ENCODE measurements at places on chromosomes 5 and 9.

DNA sequence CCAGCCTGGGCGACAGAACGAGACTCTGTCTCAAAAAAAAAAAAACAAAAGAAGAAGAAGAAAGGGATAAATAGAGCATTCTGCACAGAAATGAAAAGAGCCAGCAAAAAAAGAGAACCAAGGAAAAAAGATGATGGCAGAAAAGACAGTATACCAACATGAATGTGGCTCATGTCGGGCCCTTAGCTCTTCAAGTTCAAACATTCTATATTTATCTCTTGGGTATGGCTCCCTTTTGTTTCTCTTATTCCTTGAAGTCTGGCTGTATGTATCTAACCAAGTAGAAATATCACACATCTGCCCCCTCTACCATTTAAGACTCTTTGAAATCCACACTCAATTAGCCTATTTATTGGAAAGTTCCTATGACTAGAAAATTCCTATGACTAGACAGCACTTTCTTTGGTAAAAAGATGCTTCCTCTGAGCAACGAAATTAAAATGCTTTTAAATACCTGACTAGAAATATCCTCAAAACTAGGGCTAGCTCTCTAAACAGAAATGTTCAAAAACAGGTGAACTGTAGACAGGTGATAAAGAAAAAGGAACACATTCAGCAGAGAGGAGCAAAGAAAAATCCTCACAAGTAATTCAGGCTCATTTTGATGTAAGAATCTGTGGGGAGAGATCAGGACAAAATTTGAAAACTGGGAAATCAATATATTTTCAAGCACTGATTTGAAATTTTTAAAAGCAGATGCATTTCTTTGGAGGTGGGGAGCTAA lies 2.6 kb downstream of the SELENOP start:
- DNase-seq: no peak

GRCh38 chr5:168187614-168188013 lies 103.8 kb upstream of the WWC1 start:
- DNase-seq: no peak

GRCh38 chr9:133705576-133705975 lies 32.6 kb downstream of the SARDH start:
- DNase-seq: no peak

- no peak for DNase-seq
These were observed 10.5 kb upstream of the SCAI start for GRCh38 chr9:125153712-125154367.
